ENCODE measurements at places on chromosomes 11 and 22.

GRCh38 chr22:45998638-45999378, 21.8 kb upstream of the WNT7B start:
- no peak for DNase-seq

DNA sequence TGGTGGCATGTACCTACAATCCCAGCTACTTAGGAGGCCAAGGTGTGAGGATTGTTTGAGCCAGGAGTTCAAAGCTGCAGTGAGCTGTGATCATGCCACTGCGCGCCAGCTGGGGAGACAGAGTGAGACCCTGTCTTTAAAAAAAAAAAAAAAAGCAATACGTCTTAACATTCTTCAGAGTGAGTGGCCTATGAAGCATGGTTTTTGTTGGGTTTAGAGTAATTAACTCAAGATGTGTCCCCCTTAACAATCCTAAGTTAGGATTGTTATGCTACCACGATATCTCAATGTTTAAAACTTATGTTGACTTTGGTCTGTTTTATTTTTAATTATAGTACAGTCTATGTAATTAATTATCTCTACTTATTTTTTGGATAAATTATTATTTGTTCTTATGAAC, 156.1 kb downstream of the HIPK3 start:
- no peak for DNase-seq

GRCh38 chr11:12547953-12548650, 126.1 kb upstream of the TEAD1 start:
- no peak for DNase-seq

GRCh38 chr11:6391537-6392134, 1.4 kb downstream of the SMPD1 start:
- DNase-seq = no peak

DNA sequence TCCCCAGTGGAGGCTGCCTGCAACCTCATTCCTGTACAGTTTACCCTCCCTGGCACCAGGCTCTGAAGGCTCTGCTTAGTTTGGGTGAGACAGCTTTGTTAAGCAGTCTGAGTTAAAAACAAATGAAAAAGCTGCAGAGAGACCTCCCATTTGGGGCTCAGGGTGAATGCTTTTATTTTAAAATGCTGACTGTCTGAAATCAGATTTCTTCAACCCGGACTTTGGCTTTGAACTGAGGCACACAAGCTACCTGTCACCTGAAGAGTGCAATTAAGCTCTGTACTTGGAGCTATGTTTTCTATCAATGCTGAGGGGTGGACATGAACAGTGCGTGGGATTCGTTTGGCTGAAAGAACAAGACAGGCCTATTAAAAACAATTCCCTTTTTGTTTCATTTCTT, 217.5 kb upstream of the SORL1-AS1 start:
- no peak for DNase-seq

DNA sequence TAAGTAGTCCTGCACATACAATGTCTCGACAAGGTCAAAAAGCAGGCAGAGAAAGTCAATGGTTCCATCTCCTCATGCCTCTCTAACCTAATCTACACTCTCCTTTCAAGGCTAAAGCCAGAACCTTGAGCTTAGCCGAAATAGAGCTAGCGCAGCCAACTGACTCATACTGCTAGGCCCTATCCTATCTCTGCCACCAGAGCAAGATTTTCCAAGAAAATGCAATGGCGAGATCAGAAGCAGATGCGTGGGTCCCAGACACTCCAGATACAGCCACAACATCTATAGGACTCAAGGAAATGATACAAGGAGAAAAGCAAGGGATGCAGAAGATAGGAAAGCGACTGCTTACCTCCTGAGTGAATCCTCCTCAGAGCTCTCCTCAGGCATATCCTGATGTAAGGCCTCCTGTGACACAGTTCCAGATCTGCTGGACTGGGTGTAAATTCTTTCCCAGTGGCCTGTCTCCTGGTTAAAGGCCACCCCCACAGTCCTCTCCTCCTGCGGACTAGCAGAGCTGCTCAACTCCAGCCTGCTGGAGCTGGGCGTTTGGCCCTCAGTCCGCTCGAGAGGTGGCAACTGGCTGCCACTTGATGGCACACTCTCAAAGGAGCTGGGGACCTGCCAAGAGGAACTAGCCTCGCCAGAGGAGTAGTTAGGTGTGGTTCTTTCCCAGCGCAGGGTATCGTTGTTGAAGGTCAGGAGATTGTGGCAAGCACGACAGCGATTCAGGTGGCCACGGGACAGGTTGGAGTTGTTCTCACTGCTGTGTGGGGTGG, 52.0 kb downstream of the AMBRA1 start:
- DNase-seq = no peak

- DNase-seq = no peak
These were observed 78.4 kb downstream of the RBFOX2 start for GRCh38 chr22:35950262-35950661.

GRCh38 chr11:10293423-10294289, at the start of gene SBF2:
SBF2 (minus strand) TSS chr11:10294219; CDS start chr11:10294069, 150 bp downstream.
- DNase-seq = peak; percentile 41

GRCh38 chr11:69636512-69637197, 4.3 kb upstream of the CCND1 start:
- peak; percentile 95 for DNase-seq

DNA sequence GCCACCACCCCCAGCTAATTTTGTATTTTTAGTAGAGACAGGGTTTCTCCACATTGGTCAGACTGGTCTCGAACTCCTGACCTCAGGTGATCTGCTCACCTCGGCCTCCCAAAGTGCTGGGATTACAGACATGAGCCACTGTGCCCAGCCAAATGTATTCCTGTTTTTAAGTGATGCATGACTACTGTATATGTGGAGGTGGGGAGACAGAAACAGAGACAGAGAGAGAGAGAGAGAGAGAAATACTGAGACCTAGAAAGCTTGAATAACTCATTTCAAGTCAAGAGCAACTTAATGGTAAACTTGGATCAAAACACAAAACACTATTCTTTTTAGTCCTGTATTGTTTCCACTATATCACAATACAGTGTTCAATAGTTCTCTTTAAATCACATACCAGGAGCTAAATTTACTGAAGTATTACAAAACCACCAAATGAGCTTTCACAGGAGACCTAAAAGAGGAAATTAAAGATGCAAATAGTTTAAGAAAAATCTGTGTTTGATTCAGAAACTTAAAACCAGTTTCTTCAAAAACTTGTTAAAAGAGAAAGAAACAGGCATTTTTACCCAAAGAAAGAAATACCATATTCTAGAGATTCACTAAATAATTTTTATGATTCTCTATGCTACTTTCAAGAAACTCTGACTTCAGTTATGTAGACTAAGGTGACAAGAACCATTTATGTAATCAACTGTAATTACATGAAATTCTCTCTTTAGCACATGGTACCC, 188.7 kb downstream of the ETS1 start:
- DNase-seq = no peak

DNA sequence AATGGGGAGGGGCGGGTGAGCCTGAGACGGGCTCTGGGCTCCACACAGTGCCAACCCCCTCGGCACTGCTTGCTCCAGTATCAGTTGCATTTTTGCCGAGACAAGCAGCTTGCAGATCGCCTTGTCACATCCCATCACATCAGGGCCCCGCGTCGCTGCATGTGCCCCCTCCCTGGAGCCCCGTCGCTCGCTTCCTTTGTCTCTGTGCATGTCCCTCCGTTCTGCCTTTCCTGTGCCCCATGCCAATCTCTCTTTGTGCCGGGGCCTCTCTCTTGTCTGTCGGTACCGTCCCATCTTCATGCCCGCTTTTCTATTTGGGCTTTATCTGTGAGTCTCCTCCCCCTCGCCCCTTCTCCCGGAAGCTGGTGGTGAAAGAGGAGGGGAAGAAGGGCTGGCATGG, 202.2 kb downstream of the CEP164 start:
- DNase-seq = no peak

GRCh38 chr11:12274558-12275197, 102.7 kb upstream of the PARVA start:
- DNase-seq = no peak

- no peak for DNase-seq
These were observed 9.9 kb upstream of the PHLDB1 start for GRCh38 chr11:118597556-118597955.

DNA sequence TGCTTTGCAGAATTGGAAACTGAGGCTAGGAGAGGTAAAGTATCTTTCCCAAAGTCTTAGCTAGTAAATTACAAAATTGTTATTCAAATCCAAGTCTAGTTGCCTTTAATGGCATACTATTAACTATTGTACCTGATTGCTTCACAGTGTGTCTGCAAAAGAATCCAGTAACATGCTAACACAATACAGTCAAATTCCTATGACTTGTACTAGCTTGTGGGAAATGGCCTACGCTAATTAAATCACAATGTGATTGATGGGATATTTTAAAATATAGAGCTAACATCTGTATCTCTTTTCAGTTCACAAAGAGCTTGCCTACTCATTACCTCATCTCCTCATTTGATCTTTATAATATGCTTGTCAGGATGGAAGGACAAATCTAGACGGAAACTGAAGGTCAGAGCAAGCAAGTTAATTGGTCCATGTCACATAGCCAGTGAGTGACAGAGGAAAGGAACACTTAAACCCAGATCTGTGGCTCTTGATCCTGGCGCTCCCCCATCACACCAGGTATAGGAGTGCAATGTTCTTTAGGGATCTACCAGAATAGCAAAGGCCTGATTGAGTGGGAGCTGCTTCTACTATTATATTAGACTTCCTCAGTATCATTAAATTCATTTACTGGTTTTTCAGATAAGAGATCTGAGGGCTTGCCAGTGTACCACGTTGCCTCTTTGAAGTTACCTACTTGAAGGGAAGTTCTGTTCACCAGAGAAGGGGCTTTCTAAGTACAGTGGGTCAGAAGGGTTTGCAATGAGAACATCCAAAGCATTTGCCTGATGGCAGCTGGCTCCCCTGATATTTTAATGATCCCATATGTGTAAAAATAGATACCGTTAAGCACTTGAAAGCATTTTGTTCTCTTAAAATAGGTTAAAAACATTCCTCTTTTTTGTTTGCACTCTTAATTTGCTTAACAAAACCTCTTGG, 213.6 kb upstream of the SESN3 start:
- DNase-seq = no peak

DNA sequence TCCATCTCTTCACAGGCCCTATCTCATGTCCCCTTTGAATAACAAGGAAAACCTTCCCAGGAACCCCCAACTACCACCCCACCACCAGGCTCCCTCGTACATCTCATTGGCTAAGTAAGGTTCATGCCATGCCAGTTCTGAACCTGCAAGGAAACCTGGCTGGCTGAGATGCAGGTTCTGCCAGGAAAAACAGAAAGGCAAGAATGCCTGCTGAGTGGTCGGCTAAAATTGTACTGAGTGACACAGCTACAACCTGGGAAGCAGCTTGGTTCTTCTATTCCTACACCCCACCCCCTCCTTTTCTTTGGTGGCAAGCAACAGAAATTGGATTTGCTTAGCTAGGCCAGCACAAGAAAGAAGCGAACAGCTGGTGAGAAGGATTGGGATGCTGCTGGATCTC, 36.1 kb upstream of the TSPAN18 start:
- no peak for DNase-seq

DNA sequence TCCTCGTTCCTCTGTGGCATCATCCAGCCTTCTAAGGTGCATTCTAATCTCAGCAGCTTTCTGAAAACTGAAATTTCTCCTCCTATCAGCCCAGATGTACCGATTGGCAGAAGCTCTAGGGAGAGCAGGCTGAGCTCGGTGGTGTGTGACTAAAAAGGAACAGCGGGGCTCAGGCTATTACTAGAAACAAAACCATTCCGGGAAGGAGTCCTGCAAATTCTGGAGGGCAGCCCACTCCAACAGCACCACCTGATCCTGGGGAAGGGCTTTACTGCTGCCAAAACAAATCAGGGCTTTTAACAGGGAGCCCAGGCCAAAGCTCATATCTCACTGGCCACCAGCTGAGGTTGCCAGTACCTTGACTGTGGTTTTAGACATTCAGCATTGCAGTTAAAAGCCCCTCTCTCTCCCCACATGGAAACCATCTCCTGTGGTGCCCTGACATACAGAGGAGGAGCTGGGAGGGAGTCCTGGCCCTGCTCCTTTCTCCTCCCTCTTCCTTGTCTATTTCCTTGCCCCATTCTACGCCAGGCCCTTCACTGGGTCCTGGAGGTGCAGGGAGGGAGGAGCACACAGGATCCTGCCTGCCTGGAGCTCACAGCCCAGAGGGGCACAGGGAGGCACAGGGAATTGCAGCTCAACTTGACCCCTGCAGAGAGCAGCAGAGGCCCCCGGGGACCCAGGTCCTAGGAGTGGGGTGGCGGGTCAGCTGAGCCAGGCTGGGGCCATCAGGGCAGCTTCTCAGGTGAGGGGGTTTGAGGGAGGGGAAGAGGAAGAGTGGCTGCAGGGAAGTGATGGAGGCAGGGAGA, 889 bp downstream of the PLAAT4 start:
- no peak for DNase-seq

GRCh38 chr22:46357711-46358520, 22.4 kb downstream of the TRMU start:
- DNase-seq = no peak

GRCh38 chr22:27307545-27308247, 493.9 kb downstream of the MN1 start:
- no peak for DNase-seq

DNA sequence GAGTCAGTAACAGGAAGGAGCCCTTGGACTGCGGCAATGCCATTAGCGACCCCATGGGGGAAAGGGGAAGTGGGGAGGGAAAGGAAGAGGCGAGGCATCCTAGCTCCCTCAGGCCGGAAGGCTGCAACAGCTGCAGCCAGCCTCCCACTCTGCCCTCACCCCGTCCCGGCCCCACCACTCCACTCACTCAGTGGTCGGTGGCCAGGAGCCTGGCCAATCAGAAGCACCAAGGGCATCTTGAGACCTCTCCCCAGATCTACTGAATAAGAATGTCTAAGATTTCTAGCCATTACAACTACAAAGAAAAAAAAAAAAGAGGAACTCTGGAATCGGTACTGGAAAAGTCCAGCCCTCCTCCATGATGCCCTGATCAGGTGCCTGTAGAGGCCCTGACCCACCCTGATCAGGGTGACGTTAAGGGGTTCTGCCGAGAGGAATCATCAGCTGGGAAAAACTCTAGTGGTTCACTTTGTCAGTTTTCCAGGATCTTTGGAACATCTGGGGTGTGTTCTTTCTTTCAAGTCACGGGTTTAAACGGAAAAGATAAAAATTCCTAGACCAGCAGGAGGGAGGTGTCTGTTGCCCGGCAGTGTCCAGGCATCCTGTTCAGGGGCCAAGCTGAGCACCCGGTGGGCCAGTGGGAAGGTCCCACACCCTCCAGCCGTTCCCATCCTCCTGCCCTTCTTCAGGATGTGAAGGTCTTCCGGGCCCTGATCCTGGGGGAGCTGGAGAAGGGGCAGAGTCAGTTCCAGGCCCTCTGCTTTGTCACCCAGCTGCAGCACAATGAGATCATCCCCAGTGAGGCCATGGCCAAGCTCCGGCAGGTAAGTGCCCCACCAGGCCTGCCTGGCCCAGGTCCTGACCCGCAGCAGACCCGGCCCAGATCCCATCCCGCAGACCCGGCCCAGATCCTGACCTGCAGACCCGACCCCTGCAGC, 14.4 kb downstream of the OAF start:
- DNase-seq = no peak

All from HS-27A (cell line).